CD4-positive, alpha-beta T cell treated with Interleukin-21 for 1 hour (primary cell): ENCODE measurements at places on chromosomes 3 and 15.
A peak's percentile ranks its signal among the peaks of the same experiment; 100 is the strongest.

- DNase-seq = no peak
Observed at GRCh38 chr3:29354894-29355293, 74.0 kb downstream of the RBMS3 start.

GRCh38 chr3:102536456-102536855 lies 101.6 kb downstream of the ZPLD1 start:
- DNase-seq = peak; percentile 24

GRCh38 chr3:49634736-49635135 lies 39.4 kb upstream of the APEH start:
- no peak for DNase-seq

GRCh38 chr3:178707311-178708031 lies 171.2 kb downstream of the KCNMB2 start:
- DNase-seq = no peak

- no peak for DNase-seq
Observed at GRCh38 chr3:62708638-62709373, 166.4 kb downstream of the CADPS start.
